ENCODE measurements at places on chromosomes 13 and 19. TPM values are rescaled to one million over a fixed set of nuclear protein-coding genes. Genes with fewer than 3 reads are reported as not detected.

Gene PNMA8C
- not detected for total RNA-seq

Gene RAB11B
- total RNA-seq = 130 TPM

Gene CRYL1
- 19.4 TPM for total RNA-seq

Gene ZNF729
- total RNA-seq = not detected

Gene DPP9
- 45.6 TPM for total RNA-seq

Gene FCER2
- total RNA-seq = not detected

Gene NUP62
- total RNA-seq = 57.7 TPM

Gene KANK3
- not detected for total RNA-seq

Gene KLHL1
- total RNA-seq = not detected

Gene GPC5
- total RNA-seq = 12.9 TPM

Gene GRK1
- 0.24 TPM for total RNA-seq

Gene LENG9
- 11.0 TPM for total RNA-seq
